RWPE2 (cell line): ENCODE measurements at places on chromosomes 11 and 22.
A peak's percentile ranks its signal among the peaks of the same experiment; 100 is the strongest.

GRCh38 chr11:65417702-65418430 is 4.7 kb upstream of the NEAT1 start:
- DNase-seq: peak; percentile 53

- no peak for DNase-seq
Observed at GRCh38 chr22:24510637-24511625, 15.8 kb downstream of the UPB1 start.

DNA sequence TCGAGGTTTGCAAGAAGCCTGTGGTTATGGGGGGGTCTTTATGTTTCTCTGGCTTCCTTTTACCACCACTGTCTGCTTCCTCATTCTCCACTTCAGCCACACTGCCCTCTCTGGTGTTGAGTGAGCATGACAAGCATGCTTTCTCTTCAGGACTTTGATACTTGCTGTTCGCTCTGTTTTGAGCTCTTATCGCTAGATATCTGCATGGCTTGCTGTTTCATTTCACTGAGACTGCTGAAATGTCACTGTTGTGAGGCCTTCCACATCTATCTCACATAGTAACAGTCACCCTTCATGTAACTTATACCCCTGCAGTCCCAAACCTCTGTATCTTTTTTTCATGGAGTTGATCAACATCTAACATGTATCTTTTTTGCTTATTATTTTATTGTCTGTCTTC is 59.8 kb downstream of the TMEM135 start:
- DNase-seq: no peak

- no peak for DNase-seq
Observed at GRCh38 chr11:126229858-126230540, 18.4 kb downstream of the FAM118B start.

DNA sequence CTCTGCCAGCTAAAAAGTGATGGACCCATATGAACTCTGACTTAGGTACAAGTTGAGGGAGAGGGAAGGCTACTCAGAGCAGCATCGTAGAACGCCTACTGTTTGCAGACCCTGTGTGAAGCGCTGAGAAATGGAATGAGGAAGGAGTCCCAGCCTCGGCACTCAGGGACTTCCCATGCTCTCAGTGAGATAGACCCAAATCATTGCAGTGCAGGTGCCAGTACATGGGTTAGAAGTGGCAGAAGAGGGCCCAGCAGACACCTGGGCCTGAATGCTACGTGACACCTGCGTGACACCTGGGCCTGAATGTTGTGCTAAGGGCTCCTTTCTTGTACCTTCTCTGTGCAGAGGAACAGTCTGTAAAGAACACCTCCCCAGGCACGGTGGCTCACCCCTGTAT is 2.6 kb upstream of the PDGFB start:
- no peak for DNase-seq

DNA sequence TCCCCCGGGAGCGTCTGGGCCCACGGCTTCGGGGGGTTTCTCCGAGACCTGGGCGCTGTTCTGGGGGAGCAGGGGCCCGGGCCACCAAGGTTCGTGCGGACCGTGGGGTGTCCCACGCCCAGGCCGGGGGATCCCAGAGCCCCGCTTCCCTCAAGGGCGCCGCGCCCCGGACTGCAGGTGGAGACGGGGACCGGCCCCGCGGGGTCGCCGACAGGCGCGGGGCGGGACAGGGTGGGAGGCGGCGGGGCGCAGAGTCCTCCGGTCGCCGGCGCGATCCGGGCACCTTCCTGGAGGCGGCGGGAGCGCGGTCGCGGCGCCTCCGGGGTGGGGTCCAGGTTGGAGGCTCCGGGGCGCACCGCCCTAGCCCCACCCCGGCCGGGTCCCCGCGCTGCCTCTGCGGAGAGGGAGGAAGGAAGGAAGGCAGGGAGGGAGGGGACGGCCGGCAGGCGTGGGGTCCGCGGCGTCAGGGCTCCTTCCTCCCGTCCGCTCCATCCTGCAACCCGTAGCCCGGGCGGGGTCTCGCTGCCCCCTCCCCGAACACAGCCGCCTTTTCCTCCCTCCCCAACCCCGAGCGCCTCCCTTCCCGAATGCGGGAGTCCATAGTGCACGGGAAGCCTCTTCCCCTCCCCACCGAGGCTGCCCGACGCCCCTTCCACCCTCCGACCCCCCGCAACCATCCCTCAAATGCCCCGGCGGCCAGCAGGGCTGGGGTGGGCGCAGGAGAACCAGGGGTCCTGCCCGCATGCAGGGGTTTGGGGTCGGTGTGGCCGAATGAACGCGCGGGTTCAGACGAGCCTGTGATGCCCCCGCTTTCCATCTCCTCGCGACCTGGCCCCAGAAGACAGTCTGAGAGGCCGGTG is 4.3 kb upstream of the ZBED4 start:
- no peak for DNase-seq

- DNase-seq: no peak
Observed at GRCh38 chr11:4672470-4672869, 25.2 kb downstream of the OR51E2 start.

DNA sequence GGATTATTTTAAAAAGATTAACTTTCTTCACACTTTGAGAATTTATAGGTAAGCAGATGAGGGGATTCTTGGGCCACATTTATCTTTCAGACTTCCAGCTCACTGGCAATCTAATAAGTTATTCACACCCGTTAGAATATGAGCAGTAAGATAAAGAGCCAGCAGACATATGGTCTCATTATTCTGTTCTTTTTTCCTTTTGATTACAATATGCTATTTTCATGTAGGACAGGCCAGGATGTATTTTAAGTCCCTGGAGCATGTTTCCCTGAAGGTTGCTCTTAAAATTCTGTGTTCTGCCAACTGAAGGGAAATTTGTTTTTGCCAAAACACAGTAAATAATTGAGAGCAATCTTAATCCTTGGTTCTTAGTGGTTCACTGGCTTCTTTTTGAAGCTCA is 22.2 kb downstream of the PDHX start:
- no peak for DNase-seq

- DNase-seq: no peak
Observed at GRCh38 chr11:3684129-3684818, 13.1 kb upstream of the CHRNA10 start.

DNA sequence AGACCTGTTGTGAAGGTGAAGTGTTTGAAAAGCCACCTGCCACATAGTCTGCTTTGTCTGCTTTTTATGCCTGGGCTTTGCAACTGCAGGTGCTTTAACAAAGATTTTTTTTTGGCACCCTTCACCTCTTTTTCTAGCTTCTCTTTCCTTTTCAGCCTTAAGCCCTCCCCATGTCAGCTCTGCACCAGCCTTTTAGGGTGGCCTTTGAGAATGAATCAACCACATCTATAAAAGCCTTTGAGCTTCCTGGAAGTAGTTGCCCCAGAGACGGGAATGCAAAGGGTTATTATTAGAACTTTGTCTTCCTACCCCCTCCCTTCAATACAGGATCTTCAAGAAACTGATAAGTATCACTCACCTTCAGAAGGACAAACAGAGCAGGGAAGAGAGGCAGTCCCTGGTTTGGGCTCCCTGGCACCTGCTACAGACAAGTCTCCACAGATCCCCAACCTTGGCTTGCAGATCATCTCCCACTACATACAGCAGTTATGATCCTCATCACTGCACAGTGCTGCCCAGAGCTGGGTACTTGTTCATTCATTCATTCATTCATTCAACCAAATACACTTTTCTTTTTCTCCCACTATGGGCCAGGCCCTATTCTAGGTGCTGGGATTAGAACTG is 8.0 kb downstream of the PVALB start:
- no peak for DNase-seq

DNA sequence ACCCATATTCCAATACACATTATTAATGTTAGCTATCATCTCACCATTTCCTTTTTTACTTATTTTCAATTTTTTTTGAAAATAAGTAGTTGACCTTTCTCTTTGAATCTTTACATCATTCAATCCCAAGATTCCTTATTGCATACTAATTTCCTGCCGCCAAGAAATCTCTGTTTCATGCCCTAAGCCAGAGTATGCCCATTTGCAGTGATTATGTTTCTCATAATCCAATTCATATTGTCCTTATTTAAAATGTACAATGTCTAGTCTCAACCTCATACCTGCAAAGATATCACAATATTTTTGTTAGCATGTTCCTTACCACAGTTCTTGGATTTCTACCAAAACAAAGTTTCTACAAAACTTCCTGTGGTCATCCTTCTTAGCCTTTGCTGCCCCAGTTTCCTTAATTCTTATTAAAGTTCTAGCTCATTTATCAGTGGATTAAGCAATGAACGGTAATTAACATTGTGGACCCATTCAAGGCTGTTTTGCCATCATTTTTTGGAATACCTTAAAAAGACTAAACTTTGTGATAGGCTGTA is 75.3 kb downstream of the CD44 start:
- no peak for DNase-seq

DNA sequence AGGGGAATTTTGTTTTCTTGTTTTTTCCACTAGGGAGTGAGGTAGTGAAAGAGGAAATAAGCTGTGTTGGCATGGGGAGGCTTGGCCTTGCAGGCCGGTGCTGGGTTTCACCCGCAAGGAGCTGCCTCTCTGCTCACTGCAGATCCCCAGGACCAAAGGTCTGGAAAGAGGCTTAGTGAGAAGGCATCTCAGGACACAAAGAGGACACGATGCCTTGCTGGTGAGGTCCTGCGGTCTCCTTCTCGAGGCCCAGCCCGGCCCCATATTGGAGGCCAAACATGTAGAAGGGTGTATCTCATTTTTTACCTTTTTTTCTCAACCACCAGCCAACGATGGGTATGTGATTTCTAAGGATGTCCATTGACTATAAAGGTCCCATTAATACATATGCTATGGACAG is 17.6 kb downstream of the TIMP3 start:
- no peak for DNase-seq

DNA sequence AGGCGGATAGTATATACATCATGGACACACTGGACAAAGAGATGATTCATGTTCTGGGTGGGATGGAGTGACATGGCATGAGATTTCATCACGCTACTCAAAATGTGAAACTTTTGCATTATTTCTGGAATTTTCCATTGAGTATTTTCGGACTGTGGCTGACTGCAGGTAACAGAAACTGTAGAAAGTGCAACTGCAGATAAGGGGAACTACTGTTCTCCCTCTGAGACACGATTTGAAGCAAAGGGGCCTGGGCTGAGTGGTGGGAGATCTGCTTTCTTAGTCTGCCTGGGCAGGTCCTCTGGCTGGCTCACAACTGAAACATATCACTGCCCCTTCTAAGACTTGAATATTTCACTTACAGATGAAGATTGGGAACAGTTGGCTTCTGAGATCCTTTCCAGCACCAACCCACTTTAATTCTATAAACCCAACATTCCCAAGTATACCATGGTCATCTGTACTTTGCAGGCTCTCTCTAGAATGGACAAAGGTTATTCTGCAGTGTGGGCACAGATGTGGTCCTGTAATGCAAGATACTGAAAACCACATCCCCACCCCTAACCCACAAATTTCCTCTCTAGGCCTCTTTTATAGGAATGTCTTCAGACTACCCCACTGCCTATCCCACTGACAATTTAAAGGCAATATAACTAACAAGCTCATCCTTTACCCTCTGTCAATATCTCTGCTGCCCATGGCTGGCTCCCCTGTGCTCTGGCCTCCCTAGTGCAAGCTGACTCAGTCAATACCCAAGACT is 121.1 kb downstream of the KCNC1 start:
- DNase-seq: no peak

GRCh38 chr11:105696000-105696399 is 86.1 kb downstream of the GRIA4 start:
- no peak for DNase-seq

DNA sequence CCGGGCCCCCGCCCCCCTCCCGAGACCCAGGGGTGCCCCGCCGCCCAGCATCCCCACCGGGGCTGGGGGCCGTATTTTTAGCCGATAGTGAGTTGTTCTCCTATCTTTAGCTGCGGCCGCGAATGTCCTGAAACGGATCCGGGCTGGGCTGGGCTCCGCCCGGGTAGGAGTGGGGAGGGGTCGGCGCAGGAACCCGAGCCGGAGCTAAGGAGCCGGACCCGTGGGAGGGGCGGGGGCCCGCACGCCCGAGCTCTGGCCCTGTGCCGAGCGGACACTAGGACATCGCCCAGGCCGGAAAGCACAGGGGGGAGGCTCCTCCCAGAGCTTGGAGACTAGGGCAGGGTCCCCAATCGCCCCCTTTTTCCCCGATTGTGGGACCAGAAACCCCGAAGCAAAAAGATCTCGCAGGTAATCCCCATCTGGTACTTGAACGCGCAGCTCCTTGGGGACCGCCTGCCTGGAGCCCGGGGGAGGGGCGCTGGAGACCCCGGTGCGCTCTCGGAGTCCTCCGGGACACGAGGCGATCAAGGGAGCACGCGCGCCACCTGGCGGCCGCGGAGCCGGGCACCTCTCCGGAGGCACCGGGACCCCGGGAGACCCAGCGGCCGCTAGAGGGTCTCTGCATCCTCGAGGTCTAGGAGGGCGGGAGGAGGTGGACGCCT is 669 bp downstream of the CDC42EP2 start:
- no peak for DNase-seq

GRCh38 chr11:41872870-41873269 is 413.4 kb upstream of the LRRC4C start:
- no peak for DNase-seq

GRCh38 chr22:17639247-17639741 is 737 bp downstream of the BCL2L13 start:
- DNase-seq: no peak

- DNase-seq: no peak
Observed at GRCh38 chr11:73510877-73511276, 87.0 kb downstream of the FAM168A start.

GRCh38 chr11:42996421-42997307 is 315.1 kb upstream of the API5 start:
- no peak for DNase-seq

- no peak for DNase-seq
Observed at GRCh38 chr22:29454276-29454675, 15.9 kb downstream of the RFPL1 start.
